ENCODE measurements at places on chromosomes 12 and 14.

- DNase-seq = peak; percentile 97
These were observed 6.3 kb upstream of the TPCN1 start for GRCh38 chr12:113214895-113215400.

DNA sequence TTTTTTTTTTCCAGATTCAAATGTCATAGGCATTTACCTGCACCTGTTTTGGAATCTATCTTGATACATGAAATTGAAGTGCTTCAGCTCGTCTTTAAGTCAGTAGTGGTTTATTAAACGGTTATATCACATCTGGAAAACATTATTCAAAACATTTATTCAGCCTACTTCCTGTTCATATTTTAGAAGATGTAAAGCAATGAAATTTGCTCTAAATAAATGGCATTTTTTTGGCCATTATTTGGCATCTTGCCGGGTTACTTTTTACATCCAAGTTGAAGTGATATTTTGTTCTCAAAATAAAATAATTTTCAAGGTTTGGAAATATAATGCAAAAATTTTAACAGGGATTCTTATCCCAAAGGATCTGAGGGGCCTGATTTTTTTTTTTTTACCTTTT, 103.1 kb downstream of the EML1 start:
- DNase-seq = no peak

DNA sequence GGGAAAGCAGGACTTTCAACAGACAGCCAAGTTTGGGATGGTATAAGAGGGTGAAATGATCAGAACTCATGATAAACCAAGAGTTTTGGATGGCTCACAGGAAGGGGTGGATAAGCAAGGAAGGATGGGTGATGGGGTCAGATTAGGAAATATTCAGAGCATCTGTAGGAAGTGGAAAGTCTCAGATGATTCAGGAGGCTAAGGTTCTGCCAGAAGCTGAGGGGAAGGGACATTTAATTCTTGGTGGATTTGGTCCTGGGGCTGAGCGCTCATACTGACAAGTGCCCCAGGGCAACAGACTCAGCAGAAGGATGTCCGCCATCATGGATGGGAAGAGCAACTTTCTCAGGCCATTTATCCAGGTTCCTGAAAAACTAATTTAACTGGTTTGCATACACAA, 28.4 kb upstream of the BDKRB2 start:
- DNase-seq = no peak

DNA sequence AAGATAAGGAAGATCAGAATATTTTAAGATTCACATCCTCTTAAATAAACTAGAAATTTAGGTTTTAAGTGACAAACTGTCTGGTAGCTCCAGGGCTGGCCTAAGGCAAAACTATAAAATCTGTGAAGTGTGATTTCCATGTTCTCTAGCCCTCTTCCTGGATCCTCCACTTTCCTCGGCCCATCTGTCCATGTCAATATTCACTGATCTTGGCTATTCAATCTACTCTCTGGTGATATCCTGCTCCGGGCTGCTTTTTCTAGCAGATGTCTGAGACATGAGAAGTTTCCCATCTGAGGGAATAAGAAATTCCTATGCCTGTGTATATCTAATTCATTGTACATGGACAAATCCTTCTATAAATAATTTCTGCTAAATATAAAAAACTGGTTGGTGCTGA, 500.4 kb downstream of the GALC start:
- no peak for DNase-seq

GRCh38 chr14:68666236-68666635, 126.6 kb downstream of the ZFP36L1 start:
- no peak for DNase-seq

- DNase-seq = no peak
These were observed 57.4 kb downstream of the ATP2B1 start for GRCh38 chr12:89651192-89651591.

DNA sequence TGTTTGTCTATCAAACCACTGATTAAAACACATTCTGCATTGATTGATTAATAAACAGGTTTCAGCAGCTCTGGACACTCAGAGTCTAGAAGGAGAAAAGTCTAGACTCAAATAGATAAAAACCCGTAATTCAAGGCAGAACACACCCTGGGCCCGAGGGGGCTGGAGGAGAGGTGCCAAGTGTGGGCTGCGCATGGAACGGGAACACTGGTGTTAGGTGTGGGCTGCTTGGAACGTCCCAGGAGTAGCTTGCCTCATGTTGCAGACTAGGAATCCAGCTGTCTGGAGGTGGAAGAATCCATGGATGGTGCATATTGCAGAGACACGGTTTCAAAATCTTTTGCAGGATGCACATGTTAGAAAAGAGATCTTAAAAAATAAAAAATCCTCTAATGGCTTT, 223.0 kb downstream of the APAF1 start:
- DNase-seq = no peak

GRCh38 chr12:42446761-42447160, 120.8 kb downstream of the PPHLN1 start:
- no peak for DNase-seq

DNA sequence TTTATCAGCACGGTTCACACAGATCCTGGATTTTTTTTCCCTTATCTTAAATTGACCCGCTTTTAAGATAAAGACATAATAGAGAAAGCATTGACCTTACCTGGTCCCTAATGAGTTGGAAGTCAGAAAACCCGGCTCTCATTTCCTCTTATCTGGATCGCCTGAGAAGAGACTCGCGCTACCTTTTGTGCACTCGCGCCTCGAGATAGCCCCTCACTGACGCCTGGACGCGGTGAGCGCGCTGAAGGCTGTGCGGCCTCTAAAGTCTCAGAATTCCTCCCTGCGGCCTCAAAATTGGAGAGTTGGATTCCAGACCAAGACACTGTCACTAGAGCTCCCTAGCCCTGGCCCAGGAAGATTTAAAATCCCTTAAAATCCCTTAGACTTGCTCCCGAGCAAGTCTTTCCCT, 7.0 kb downstream of the NKX2-1 start:
- no peak for DNase-seq

DNA sequence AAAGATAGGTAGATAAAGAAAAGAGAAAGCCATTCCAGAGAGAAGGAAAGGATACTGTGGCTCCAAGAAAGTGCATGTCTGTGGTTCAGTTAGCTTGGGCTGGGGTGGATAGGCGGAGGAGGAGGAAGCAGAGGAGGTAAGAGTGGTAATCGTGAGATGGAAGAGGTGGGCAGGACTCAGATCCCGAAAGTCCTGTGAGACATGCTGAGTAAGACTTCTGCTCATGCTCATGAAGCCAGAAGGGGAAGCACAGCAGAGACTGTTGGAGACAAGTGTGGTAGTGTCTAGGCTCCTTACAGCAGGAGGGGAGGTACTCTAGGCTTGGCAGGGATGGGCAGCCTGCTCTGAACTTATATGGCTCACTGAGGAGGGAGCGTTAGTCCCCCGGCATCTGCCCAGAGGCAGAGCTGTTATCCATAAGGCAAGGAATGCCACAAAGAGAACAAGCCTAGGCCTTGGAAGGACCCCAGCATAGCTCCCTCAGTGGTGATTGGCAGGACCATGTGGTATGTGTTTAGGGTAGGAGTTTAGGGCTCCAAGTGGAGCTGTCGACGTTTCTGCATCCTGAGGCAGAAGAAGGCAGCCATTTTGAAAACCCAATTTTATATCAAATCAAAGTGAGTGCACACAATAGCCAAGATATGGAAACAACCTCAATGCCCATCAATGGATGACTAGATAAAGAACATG, 135.3 kb downstream of the SMOC1 start:
- peak; percentile 20 for DNase-seq

DNA sequence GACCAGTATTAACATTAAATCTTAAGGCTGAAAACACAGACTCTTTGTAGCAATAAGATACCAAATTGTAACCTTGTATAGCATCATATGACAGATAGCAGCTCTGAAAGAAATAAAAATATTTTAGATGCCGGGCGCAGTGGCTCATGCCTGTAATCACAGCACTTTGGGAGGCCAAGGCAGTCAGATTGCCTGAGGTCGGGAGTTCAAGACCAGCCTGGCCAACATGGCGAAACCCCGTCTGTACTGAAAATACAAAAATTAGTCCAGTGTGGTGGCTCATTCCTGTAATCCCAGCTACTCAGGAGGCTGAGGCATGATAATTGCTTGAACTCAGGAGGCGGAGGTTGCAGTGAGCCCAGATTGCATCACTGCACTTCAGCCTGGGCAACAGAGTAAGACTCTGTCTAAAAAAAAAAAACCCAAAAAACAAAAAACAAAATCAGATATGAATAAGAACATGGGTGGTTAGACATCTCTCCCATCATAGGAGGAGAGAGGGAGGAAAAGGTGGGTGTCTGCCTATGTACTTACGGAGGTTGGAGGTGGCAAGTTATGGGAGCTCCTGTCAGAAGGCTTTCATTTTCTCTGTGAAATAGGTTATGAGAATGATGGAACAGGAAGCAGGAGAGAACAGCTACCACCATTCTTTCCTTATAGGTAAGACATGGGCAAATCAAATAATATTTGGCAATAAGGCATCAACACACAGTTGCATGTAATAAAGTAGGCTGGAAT, 7.6 kb upstream of the HEBP1 start:
- DNase-seq = no peak

DNA sequence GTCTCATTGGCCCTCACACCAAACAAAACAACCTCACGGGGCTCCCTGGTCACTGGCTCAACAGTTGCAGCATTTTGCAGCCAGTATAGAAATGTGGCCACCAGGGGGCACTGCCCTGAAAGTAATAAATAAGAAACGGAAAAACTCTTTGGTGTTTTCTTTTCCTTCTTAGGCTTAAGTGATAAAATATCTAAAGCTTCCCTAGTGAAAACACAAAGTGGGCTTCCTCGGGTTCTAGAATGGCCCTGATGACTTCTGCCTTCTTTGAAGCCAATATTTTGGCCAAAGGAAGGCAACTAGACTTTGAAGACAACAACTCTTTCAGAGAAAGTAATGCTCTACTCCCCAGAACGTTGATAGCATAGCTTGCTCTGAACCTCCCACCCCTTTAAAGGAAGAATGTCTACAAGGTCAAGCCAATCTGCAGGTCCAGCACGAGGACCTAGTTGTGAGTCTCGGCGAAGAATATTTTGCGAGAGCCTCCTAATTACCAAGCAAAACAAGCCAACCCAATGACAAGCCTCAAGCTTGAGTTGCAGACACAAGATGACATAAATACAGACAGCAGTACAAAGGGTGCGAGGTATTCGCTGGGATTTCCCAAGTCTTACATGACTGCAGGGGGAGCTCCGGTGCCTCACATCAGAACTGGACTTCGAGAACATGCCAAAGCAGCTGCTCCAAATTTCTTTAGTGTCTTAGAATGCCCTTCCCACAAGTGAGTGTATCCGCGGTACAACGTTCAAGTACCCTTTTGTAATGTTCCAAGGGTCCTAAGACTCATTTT, 2.6 kb downstream of the ITPK1 start:
- peak; percentile 76 for DNase-seq

- no peak for DNase-seq
These were observed 40.2 kb downstream of the SPRING1 start for GRCh38 chr12:116697716-116698115.

- DNase-seq = no peak
These were observed 28.0 kb upstream of the NAA30 start for GRCh38 chr14:57362361-57362760.

DNA sequence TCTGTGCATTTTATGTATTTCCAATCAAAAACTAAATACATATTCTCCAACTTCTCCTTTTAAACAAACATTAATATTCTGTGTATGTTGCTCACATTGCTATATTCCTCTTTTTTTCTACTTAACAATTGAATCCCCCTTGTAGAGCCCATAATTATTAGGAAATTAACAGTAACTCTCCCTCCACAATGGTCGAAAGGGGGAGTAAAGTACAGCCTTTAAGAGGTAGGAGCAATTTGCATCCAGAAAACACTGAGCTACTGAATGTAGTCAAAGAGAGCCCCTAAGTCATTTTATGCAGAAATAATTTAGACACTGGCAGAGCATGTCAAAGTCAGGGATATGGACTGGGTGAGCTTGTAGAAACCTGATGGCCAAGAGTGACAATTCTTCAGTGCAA, 57.2 kb upstream of the SCN8A start:
- DNase-seq = no peak

DNA sequence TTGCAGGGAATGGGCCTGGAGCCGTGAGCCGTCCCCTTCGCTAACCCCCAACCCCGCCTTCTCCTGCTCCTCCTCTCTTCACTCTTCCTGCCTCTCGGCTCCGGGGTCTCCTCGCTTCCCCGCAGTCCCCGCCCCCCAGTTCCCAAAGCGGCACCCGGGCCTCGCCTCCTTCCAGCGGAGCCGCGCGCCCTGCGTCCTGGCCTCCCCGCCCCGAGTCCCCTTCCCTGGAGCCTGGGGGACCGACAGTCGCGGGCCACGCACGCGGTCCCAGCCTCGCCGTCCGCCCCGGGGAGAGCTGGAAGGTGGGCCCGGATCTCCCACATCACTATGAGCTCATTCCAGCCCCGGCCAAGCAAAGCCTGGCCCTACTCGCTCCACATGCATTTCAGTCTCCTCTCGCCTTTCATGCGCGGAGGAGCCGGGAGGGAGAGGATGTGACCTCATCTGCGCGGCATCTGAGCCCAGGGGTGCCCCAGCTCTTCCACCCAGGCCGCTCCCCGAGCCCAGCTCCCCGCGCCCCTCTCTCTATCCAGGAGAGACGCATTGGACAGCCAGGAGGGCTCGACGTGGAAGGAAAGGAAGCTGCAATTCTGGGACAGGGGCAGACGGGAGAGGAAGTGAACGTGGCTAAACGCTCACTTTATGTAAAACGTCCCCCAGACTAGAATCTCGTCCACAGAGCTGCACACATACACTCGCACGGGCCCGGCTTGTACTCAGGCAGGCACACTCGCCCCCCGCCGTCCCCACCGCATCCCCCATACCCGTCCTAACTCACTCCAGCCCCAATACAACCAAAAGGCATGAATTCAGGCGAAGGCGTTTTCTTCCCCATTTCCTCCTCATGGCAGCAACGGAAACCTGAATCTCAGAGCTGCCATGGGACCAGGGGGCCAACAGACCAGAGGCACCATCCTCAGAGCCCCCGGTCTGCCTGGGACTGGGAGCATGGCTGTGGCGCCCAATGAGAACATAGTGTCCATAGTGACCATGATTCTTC, 108.7 kb upstream of the CCND2 start:
- no peak for DNase-seq

DNA sequence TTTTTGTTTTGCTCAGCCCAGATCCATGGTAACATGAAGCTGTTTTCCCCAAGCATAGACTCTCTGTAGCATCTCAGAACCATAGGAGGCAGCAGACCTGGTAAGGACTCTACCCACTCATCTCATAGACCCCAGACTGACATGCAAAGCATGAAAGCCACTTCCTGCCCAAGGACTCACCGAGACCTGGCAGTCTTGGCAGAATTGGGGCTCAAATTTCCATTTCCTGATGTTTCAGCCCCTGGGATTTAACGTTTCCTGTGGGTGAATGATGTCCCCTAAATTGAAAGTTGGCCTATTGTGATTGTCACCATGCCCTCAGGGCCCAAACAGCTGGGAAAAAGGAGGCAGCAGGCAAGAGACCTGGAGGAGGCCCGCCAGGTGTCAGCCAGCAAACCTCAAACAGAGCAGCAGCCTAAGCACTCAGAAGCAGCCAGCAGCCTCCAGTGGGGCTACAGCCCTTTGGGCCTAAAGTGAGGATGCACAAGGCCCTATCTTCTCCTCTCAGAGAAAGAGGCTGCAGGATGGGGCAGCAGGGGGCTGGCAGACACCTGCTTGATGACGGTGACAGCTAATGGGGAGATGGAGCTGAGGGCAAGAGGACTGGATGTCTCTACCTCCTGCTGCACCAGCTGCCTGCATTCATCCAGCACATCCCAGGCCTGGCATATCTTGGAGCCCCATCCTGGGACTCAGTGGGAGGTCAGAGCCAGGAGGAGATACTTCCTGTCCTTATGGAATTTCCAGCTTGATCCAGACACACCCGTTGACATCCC, 8.5 kb downstream of the KRT85 start:
- no peak for DNase-seq

GRCh38 chr14:105086833-105087307, 21.6 kb upstream of the GPR132 start:
- DNase-seq = peak; percentile 69
